ENCODE measurements at places on chromosomes 16 and 17. TPM values are rescaled to one million over a fixed set of nuclear protein-coding genes. Genes with fewer than 3 reads are reported as not detected.

DNA sequence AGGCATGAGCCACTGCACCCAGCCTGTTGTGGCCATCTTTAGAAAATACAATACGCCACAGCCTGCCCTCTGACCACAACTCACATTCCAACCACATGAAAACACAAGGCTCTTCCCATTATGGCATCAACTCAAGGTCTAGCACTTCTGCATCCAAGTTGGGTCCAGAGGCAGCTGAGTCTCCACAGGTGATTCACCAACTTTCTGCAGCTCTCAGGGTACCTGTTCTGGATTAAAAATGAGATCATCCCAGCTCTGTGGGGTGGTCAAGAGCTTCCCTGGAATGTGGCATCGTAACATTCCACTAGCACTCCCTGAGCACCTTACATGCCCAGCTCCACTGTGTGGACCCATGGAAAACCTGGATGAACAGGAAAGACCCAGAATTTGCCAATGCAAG is 9.9 kb upstream of the GUCY2D start:
- peaks cover 20% of the 10 kb centered on the region for H3K4me1 ChIP-seq
- DNase-seq: no peak
- no peak overlapping the region for H3K27ac ChIP-seq
- no peaks in the 10 kb centered on the region for H3K36me3 ChIP-seq
- H3K27me3 ChIP-seq: peaks cover 2% of the 10 kb centered on the region

Gene HOXB1
- not detected for total RNA-seq

Gene KRTAP4-5
- total RNA-seq: not detected

Gene TSPAN10
- total RNA-seq: 0.15 TPM

DNA sequence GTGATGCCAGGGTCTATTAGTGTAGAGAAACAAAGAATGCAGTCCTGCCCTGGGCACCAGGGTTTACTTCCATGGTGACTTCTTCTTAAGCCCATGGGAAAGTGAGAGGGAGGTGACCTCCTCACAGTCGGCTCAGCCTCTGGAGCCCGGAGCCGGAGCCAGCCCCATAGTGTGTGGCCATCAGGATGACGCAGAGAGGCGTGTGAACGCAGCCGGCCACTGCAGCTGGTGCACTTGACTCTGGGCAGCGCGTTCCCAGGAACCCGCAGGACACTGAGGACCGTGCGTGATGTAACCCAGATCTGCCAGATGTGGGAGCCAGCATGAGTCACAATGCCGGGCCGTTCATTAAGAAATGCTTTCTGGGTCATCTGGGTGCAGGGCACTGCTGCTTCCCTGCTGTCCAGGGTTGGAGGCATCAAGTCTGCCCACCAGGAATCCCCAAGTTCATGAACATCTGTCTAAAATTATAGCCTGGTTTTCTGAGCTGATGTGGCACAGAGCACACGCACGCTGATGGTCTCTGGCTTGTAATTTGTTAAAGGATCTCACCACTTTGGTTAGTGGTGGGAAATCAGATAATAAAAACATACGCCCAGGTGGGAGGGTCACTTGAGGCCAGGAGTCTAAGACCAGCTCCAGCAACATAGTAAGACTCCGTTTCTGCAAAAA is 114.1 kb downstream of the PITPNC1 start:
- H3K36me3 ChIP-seq: no peaks in the 10 kb centered on the region
- no peak overlapping the region for H3K4me3 ChIP-seq
- peaks cover 38% of the 10 kb centered on the region for H3K4me1 ChIP-seq
- no peak for DNase-seq
- H3K27me3 ChIP-seq: no peaks in the 10 kb centered on the region
- H3K27ac ChIP-seq: peak overlapping the region; percentile 34

Gene SGCA
- not detected for total RNA-seq

DNA sequence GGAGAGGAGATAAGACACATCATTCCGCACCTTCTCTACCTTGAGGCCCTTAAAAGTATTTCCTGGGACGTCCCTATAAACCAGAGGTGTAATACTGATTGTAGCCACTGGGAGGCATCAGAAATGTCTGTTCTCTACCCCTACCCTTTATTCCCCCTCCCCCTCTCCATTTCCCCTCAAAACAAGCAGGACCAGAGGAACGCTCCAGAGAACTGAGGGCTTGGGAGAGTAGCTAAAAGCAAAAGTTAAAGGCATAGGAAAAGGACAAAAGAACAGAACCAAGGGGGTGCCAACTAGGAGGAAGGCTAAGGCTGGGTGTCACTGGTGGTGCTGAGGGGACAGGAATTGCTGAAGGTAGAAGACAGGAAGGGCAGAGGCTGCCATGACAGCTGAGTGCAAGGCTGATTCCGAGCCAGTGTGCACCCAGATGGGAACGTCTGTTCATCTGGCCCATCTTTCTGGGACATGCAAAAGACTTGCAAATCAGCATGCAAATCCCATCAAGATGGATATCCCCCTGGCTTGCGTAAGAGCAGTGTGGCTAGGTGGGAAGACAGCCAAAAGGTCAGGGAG is 6.7 kb downstream of the CAMTA2 start:
- H3K4me1 ChIP-seq: peaks cover 18% of the 10 kb centered on the region
- peak overlapping the region; percentile 84 for H3K27ac ChIP-seq
- peaks cover 16% of the 10 kb centered on the region for H3K36me3 ChIP-seq
- H3K27me3 ChIP-seq: no peaks in the 10 kb centered on the region
- DNase-seq: no peak
- peak overlapping the region; percentile 63 for H3K4me3 ChIP-seq

- no peak for DNase-seq
- peaks cover 4% of the 10 kb centered on the region for H3K4me1 ChIP-seq
- no peak overlapping the region for H3K27ac ChIP-seq
- no peak overlapping the region for H3K4me3 ChIP-seq
- no peaks in the 10 kb centered on the region for H3K36me3 ChIP-seq
Measured at GRCh38 chr17:70618641-70619040, 449.3 kb downstream of the KCNJ2 start.
